IPS DF 6.9 (cell line): ENCODE measurements at places on chromosomes 7 and 10.

GRCh38 chr7:94444813-94445212 lies 50.1 kb downstream of the COL1A2 start:
- no peak for DNase-seq

DNA sequence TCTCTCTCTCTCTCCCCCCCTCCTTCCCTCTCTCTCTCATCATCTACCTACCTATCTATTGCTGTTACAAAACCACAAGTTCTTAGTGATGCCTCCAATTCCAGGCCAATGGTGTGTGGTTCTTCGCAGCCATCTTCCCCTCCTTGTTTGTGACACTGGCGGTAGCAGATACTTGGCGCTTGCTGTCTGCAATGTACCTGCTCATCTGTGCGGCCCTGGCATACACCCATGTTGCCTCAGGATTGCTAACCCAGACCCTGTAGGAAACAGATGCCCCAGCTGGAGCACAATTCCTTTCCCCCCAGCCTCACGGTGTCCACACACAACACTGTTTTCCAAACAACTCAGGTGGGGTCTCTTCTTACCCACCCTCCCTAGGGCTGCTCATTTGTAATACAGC lies 13.6 kb upstream of the DPYSL4 start:
- no peak for DNase-seq

- no peak for DNase-seq
These were observed 22.9 kb downstream of the CDK6 start for GRCh38 chr7:92813390-92814024.

DNA sequence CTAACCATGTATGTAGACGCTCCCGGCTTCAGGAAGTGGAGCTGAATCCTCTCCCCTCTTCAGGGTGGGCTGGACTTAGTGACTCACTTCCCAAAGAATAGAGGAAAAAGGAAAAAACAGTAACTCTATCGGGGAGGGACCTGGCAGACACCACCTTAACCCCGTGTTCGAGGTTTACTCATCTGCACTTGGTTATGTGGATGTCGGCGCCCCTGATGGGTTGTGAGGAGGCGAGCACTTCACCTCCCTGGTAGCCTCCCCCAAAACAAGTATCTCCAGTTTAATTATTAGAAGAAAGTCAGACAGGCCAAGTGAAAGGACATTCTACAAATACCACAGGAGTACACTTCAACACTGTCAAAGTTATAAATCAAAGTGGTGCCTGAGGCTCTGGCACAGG lies 559.7 kb downstream of the TCERG1L start:
- DNase-seq: no peak

GRCh38 chr10:80477813-80478212 lies 23.7 kb downstream of the TSPAN14 start:
- DNase-seq: no peak

DNA sequence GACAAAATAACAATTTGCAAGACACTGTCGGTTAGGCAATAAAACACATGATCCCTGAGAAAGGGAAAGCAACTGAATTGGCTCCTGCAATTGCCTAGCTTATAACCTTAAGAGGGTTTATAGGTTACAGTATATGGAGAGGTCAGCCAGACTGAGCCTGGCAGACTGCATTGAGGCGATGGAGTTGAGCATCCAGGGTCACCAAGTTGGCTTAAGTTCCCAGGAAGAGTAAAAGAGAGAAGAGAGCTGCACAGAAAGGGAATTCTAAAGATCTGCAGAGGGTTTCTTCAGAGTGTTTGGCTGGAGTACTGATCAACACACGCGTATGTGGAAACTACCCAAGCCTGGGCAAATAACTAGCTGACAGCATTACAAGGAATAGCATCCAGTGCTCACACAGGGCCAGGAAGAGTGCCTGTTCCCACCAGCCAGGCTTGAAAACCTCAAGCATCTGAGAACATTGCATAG lies 11.2 kb downstream of the ANKMY2 start:
- DNase-seq: no peak

DNA sequence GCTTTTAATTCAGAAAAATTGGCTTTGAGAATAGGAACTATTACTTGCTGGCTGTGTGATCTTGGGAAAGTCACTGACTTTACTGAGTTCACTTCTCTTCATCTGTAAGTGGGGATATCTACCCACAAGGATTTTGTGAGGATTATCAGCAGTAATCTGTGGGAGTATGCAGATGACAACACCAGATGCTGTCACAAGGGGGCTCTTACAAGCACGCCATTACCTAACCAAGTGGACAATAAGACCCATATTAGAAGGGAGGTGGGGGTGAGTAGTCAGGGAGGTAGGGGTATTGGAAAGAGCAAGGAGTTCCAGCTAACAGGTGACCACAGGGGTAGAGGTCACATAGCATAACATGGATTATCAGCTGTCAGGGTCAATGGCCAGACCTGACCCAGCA lies 569.4 kb downstream of the SUGCT start:
- DNase-seq: no peak

GRCh38 chr7:3464900-3465622 lies 164.0 kb downstream of the SDK1 start:
- DNase-seq: no peak

DNA sequence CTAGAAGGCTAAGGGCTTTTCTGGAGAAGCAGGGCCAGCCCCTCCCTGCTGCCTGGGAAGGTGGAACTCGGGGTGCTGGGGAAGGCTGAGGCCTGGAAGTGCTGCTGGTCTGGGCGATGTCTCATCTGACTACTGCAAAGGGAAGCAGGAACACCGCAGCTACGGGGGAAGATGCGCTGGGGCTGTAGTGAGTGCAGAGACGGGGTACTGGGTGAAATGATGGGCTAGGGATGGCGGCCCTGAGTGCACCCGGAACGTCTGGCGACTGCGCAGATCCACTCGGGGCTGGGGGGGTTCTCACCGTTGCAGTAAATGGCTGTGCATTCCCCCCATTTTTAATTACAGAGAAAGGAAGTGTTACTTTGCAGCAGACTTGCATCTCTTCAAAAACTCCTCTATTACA lies 195.4 kb upstream of the ADARB2 start:
- DNase-seq: no peak

GRCh38 chr10:78471326-78471722 lies 437.7 kb downstream of the RPS24 start:
- DNase-seq: no peak

DNA sequence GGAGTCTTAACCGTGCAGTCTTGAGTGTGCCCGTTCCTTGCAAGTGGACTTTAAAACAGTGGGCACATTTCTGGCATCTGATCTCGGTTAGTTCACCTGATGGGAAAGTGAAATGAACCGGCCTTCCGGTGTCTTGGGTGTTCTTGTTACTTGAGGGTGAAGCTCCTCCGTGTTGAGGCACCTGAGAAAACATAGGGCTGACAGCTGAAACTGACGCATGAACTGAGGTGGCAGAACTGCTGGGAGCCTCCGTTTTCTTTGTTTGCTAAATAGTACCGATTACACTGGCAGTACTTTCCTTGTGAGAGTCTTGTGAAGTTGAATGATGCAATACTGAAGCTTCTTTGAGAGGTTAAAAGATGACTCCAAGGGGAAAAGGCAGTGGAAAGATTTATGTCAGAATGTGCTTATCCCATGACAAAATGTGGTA lies 62.8 kb upstream of the SAMD8 start:
- DNase-seq: no peak

GRCh38 chr10:75508814-75509306 lies 77.4 kb downstream of the LRMDA start:
- no peak for DNase-seq

GRCh38 chr7:19213746-19214145 lies 68.5 kb upstream of the FERD3L start:
- no peak for DNase-seq

- DNase-seq: no peak
These were observed 23.8 kb upstream of the GTPBP4 start for GRCh38 chr10:964321-964987.

GRCh38 chr7:30931929-30932540 lies 20.4 kb downstream of the AQP1 start:
- no peak for DNase-seq

DNA sequence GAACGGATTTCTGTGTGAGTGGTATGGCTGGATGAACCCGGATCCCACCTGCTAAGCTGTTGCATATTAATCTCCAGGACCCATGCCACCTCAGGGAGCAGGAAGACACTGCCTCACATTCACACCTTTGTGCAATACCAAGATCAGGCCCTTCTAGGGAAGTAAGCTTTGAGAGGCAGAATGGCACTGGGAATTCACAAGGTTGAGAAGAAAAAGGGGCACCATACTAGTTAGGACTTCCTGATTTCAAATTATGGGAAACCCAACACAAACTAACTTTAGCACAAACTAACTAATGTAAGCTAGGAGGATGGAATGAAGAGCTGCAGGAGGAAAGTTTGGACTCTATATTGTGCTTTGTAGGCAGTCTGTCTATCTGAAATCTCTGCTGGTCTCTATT lies 71.3 kb downstream of the TBXAS1 start:
- DNase-seq: no peak

DNA sequence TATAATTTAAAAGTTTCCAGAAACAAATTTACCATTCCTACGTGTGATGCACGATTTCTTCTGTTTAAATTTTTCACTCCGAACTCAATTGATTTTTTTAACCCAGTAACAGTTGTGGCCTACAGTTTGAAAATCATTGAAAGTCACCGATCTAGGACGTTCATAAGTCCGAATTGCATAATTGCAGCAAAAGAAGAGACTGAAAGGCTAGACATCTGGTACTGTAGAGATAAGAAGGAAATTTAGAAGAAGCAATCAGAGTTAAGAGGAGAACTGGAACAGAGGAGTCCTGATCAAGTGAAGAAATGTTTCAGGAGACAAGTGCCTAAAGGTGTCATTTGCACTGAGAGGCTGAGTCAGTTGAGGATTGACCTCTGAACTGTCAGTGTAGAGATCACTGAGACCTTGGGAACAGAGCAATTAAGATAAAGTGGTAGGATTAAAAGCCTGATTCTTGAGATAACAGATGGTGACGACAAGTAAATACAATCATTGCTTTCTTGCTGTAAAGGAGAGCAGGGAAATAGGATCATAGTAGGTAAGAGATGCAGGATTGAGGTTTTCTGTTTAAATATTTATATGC lies 73.5 kb downstream of the ZFAND4 start:
- DNase-seq: no peak

GRCh38 chr10:103276896-103277712 lies at the start of gene INA:
INA (plus strand) TSS chr10:103277138; CDS start chr10:103277212, 74 bp downstream.
- DNase-seq: no peak

GRCh38 chr7:66055321-66055956 lies 20.2 kb upstream of the ASL start:
- DNase-seq: no peak

- DNase-seq: no peak
These were observed 65.1 kb downstream of the RSU1 start for GRCh38 chr10:16752099-16752498.

GRCh38 chr7:85840554-85840953 lies 653.7 kb upstream of the SEMA3D start:
- no peak for DNase-seq

DNA sequence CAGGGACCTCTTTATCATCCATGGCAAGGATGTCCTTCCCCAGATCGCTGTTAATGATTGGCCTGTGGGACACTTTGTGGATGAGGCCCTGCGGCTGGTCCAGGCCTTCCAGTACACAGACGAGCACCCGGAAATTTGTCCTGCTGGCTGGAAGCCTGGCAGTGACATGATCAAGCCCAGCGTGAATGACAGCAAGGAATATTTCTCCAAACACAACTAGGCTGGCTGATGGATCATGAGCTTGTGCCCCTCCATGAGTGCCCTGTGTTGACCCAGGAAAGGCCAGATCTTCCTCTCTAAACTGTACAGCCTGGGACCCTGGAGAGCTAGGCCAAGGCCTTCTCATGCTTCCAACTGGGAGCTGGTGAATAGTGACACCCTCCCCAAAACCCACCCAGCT lies 124.1 kb downstream of the CUL2 start:
- DNase-seq: no peak

DNA sequence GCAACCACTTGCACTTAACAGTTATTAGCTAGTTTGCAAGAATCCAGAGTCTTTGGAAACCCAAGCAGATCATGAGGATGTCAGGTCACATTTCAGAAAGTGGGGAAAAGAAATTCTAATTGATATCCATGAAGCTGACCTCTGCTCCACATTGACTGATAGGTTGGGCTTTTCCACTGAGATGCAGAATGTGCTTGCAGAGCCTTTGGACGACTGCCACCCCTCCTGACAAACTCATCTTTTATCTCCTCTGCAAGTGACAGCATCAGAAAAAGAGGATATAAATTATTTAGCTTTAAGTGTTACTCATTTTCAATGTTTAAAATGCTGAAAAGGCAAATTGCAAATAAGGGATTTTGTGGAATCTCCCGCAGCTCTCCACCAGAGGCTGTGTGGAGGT lies 75.3 kb downstream of the C10orf90 start:
- no peak for DNase-seq

- DNase-seq: no peak
These were observed 333.4 kb downstream of the SH2D4B start for GRCh38 chr10:80871083-80871482.

- no peak for DNase-seq
These were observed 87.5 kb downstream of the ELFN1 start for GRCh38 chr7:1757601-1758000.

DNA sequence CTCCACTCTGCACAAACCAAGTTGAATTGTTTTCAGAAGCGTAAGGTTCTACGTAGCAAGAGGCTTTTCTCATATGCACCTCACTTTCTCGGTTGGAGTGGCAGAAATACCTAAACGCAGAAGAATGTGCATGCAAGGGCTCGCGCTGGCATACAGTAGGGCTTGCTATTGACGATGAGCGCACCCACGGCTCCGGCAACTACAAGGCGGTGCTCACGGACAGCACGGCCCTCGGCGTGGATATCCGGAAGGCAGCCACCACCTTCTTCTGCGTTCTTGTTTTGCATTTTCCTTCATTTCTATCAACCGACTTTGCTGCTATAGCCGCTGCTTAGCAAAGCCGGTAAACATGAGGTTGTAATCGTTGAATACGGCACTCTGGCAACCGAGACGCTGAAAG lies 51.1 kb upstream of the UBE3C start:
- DNase-seq: no peak

- DNase-seq: no peak
These were observed 18.6 kb downstream of the FOXK1 start for GRCh38 chr7:4700577-4701235.

- DNase-seq: no peak
These were observed 22.6 kb downstream of the AQP1 start for GRCh38 chr7:30934225-30934624.

GRCh38 chr10:31704195-31704594 lies 224.4 kb downstream of the ARHGAP12 start:
- DNase-seq: no peak
